ENCODE measurements at places on chromosomes 6 and 20. TPM values are rescaled to one million over a fixed set of nuclear protein-coding genes. Genes with fewer than 3 reads are reported as not detected.

DNA sequence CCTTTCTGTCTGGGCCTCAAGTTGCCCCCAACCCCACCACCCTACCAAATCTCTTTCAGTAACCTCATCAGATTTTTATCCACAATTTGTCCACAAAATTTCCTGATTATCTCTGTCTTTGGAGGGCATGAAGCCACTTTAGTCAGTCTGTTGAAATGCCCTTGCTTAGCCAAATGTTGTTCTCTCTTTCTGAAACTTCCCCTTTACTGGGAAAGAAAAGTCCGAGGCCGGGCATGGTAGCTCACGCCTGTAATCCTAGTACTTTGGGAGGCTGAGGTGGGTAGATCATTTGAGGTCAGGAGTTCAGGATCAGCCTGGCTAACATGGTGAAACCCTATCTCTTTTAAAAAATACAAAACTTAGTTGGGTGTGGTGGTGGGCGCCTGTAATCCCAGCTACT lies 33.8 kb downstream of the TOMM6 start:
- DNase-seq, result no peak
- no peaks in the 10 kb centered on the region for H3K4me1 ChIP-seq
- H3K4me3 ChIP-seq, result no peak overlapping the region

DNA sequence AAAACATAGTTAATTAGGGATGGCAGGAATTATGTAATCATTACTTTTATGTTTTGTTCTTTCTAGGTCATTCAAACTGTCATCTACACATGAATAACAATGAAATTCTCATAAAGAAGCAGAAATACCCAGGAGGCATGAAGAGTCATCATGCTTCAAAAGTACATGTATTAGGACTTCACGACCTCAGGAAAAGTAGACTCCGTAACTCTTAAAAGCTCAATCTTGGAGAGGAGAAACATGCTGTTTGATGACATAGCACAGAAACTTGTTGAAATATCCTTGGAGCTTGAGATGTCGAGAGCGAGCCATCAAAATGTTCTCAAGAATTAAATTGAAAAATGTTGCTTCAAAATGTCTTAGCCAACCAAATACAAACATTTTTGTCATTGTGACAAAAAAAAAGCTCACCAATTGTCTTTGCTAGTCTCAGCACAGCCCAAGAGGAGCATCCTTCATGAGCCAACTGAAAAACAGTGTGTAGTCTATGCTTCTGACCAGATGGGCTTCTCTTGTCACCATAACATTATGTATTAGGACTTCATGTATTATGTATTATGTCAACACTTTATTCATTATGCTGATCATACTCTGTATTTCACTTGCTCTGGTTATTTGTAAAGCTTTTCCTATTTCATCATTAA lies 28.2 kb upstream of the ANKEF1 start:
- H3K4me3 ChIP-seq, result no peak overlapping the region
- no peaks in the 10 kb centered on the region for H3K4me1 ChIP-seq
- H3K36me3 ChIP-seq, result no peaks in the 10 kb centered on the region

GRCh38 chr6:4280707-4281106 lies 145.3 kb upstream of the ECI2 start:
- peaks cover 30% of the 10 kb centered on the region for H3K27me3 ChIP-seq
- no peak for DNase-seq
- no peaks in the 10 kb centered on the region for H3K36me3 ChIP-seq
- H3K4me3 ChIP-seq, result no peak overlapping the region

GRCh38 chr6:152054441-152054840 lies 247.0 kb downstream of the ESR1 start:
- no peak overlapping the region for H3K4me3 ChIP-seq
- H3K27ac ChIP-seq, result no peak overlapping the region
- no peak for DNase-seq
- H3K36me3 ChIP-seq, result no peaks in the 10 kb centered on the region
- H3K4me1 ChIP-seq, result no peaks in the 10 kb centered on the region
- H3K27me3 ChIP-seq, result no peaks in the 10 kb centered on the region

DNA sequence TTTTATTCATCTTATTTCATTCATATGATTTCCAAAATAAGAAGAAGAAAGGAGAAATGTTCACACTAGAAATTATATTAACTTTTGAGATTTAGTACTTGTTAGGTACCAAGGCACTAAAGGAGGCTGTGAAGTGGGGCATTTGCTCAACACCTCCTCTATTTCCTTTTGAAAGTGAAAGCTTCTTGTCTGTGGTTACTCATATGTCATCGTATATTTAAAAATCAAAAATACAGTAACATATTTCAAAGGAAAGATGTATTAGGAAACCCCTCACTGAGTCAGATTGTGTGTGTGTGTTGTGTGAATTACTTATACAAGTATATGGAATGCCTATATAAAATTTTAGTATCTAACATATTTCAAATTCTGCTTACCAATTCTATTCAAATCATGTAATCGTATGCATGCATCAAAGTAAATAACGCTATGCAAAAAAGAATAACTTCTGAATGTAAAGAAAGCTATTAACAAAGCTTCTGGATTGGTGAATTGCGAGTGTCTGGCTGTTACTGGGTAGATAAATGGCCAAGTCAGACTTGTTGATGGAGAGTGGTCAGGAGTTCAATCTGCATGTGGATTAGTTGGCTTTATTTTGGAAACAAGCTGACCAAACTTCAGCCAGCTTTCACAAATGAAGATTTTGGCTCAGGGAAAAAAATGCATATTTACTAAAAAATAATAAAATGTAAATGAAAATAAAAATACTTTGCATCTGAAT lies 70.9 kb downstream of the PACRG start:
- no peak overlapping the region for H3K27ac ChIP-seq
- no peaks in the 10 kb centered on the region for H3K36me3 ChIP-seq
- H3K4me1 ChIP-seq, result no peaks in the 10 kb centered on the region
- no peak for DNase-seq
- no peaks in the 10 kb centered on the region for H3K27me3 ChIP-seq

DNA sequence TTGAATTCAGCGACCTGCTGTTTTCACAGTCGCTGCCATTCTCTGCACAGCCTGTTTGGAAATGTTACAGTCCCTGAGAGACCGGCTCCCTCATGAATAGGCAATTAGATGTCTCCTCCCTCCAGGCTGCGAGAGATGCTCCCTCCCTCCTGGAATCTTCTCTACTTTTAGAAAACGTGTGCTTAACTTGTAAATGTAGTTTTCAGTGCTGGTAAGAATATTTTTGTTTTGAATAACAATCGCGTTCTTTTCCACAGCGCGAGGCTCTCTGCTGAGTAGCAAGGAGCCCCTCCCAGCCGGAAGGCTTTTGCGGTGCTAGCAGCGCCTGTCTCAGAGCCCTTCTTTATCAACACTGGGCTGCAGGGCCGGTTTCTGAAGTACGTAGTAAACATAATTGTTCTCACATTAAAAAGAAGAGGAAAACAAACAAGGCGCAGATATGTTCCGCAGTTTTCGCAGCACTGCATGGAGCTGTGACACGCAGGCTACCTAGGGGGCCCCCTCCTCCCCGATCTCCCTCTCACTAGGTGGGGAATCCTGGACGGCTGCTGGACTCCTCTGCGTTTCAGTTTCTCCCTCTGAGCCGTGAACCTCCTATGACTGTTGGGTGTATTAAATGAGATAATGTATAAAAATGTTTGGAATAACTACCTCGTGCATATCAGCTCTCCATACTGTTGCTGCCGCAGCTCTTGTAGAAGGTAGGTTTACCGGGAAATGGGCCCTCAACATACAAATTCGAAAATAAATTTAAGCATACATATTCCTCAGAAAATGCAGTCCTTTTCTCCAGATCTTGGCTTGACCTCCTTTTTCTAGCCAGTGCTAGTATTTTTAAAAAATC lies 79.0 kb upstream of the SPACA1 start:
- H3K27me3 ChIP-seq, result no peaks in the 10 kb centered on the region
- peaks cover 5% of the 10 kb centered on the region for H3K4me1 ChIP-seq
- H3K36me3 ChIP-seq, result peaks cover 8% of the 10 kb centered on the region
- peak; percentile 3 for DNase-seq
- H3K4me3 ChIP-seq, result no peak overlapping the region

DNA sequence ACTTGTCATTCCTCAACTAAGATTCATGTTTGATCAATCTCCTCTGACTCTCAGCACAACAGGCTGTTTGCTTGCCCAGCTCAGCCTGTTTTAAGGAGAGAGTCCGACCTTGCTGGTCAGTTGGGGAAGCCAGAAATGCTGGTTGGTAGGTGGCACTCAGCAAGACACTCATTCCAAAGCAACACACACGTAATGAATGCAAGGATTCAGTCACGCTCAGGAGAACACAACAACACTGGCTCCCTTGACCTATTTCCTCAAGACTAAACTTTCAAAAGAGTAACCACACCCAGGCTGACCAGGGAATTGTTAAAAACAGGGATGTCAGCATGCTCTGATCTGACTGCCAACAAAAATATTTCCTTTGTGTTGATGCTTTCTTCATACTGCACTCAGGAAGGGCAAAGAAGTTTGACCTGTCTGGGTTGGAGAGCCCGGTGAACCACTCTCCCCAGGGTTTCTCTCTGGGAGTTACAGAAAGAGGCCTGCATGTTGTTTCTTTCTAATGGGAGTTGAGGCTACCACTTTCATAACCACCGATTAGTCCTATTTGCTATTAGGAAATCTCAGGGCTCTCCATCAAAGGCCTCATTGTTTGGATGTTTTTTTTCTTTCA lies 25.6 kb upstream of the PREP start:
- H3K36me3 ChIP-seq, result no peaks in the 10 kb centered on the region
- no peak overlapping the region for H3K4me3 ChIP-seq
- H3K27me3 ChIP-seq, result peaks cover 8% of the 10 kb centered on the region
- H3K4me1 ChIP-seq, result no peaks in the 10 kb centered on the region
- H3K27ac ChIP-seq, result no peak overlapping the region
- DNase-seq, result no peak

DNA sequence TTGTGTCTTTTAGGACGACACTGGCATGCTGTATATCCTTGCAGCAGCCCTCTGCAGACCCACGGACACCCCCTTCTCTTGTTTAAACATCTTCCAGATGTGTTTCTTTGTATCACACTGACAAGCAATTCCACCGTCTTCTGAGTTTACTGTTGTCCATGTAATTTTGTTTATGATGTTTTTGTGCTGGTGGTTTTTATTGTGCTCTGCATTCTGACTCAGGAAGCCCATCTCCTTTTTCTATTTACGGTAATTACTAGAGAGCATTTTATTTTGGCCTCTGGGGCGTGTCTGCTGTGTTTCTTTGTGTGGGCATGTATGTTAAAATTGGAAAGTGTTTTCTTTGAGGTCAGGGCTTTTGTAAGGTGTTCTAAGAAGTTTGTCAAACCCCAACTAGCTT lies 111.9 kb downstream of the JARID2 start:
- H3K4me3 ChIP-seq, result no peak overlapping the region
- H3K27ac ChIP-seq, result no peak overlapping the region
- peaks cover 8% of the 10 kb centered on the region for H3K36me3 ChIP-seq
- no peaks in the 10 kb centered on the region for H3K27me3 ChIP-seq
- no peak for DNase-seq

GRCh38 chr20:51750770-51751388 lies 17.3 kb downstream of the ATP9A start:
- H3K36me3 ChIP-seq, result no peaks in the 10 kb centered on the region
- DNase-seq, result no peak
- no peak overlapping the region for H3K4me3 ChIP-seq
- H3K27ac ChIP-seq, result no peak overlapping the region
- H3K4me1 ChIP-seq, result no peaks in the 10 kb centered on the region
- H3K27me3 ChIP-seq, result no peaks in the 10 kb centered on the region

The RGS17 gene
- polyA plus RNA-seq, result not detected

DNA sequence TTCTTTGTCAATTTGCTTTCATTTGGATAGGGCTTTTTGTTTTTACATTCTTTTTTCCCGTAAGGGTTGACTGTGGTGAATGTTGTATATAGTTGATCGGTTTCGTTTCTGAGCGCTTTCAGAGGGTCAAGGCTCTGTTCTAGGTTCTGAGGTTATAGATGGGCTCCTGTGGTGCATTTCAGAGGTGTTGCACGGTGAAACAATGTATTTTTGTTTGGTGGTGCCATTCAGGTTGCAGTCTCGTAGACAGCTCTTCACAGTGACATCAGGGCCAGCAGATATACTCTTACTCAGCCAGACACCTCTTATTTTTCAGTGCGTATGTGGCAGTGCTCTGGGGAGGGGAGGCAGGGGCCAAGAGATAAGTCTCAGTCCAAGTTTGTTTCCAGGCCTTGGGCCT lies 72.1 kb downstream of the SNAP91 start:
- H3K27ac ChIP-seq, result peak overlapping the region; percentile 30
- no peaks in the 10 kb centered on the region for H3K4me1 ChIP-seq
- DNase-seq, result no peak
- no peak overlapping the region for H3K4me3 ChIP-seq
- H3K36me3 ChIP-seq, result no peaks in the 10 kb centered on the region
- H3K27me3 ChIP-seq, result no peaks in the 10 kb centered on the region

DNA sequence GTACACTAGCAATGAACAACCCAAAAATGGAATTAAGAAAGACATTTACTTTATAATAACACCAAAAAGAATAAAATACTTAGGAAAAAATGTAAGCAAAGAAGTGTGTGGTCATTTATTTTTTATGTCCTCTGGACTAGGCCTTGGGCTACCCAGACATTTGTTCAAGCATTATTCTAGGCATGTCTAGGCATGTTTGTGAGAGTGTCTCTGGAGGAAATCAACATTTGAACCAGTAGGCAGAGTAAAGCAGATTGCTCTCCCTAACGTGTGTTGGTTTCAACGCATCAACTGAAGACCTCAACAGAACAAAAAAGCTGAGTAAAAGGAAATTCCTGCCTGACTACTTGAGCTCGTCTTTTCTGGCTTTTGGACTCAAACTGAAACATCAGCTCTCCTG lies 84.5 kb downstream of the ANKEF1 start:
- no peaks in the 10 kb centered on the region for H3K4me1 ChIP-seq
- H3K4me3 ChIP-seq, result no peak overlapping the region
- no peaks in the 10 kb centered on the region for H3K27me3 ChIP-seq
- peaks cover 4% of the 10 kb centered on the region for H3K36me3 ChIP-seq

DNA sequence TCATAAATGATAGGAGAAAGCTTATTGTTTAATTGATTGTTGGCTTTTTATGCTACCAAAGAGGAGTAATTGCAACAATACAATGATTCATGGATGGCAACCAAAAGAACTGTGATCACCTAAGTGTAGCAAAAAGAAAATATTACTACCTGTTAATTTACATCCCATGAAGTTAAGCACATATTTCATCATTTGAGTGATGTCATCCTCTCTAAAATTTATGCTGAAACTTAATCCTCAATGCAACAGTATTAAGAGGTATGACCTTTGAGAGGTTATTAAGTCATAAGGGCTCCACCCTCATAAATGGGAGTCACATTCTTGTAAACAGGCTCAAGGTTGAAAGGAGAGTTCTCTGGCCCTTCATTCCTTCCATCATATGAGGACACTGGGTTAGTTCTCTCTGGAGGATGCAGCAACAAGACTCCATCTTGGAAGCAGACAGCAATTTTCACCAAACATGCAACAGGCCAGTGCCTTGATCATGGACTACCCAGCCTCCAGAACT lies 190.6 kb upstream of the GRIK2 start:
- no peak overlapping the region for H3K27ac ChIP-seq
- no peaks in the 10 kb centered on the region for H3K27me3 ChIP-seq
- H3K36me3 ChIP-seq, result no peaks in the 10 kb centered on the region
- DNase-seq, result no peak

DNA sequence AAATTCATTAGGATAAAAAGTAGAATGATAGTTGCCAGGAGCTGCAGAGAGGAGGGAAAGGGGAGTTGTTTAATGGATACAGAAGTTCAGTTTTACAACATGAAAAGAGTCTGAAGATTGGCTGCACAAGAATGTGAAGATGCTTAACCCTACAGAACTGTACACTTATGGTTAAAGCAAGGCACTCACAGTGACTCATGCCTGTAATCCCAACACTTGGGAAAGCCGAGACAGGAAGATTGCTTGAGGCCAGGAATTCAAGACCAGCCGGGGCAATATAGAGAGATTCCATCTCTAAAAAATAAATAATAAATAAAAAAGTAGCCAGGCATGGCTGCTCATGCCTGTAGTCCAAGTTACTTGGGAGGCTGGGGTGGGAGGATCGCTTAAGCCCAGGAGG lies 174.0 kb downstream of the TASP1 start:
- no peaks in the 10 kb centered on the region for H3K27me3 ChIP-seq
- DNase-seq, result no peak
- H3K36me3 ChIP-seq, result peaks cover under 1% of the 10 kb centered on the region
- H3K27ac ChIP-seq, result peak overlapping the region; percentile 2

Data from naive B cell (primary cell).